Stimulated activated CD8-positive, alpha-beta memory T cell treated with anti-CD3 and anti-CD28 coated beads, Interleukin-4, amount 100 ng/mL, for 48 hours (primary cell): ENCODE measurements at places on chromosomes 11 and 22.

GRCh38 chr22:29388759-29389090 lies 355 bp upstream of the AP1B1 start:
- DNase-seq = no peak

GRCh38 chr11:35327829-35328228 lies 91.5 kb downstream of the SLC1A2 start:
- no peak for DNase-seq

- no peak for DNase-seq
Measured at GRCh38 chr11:112694813-112695212, 266.4 kb upstream of the NCAM1 start.

- DNase-seq = no peak
Measured at GRCh38 chr11:33703234-33703633, 2.6 kb upstream of the C11orf91 start.

DNA sequence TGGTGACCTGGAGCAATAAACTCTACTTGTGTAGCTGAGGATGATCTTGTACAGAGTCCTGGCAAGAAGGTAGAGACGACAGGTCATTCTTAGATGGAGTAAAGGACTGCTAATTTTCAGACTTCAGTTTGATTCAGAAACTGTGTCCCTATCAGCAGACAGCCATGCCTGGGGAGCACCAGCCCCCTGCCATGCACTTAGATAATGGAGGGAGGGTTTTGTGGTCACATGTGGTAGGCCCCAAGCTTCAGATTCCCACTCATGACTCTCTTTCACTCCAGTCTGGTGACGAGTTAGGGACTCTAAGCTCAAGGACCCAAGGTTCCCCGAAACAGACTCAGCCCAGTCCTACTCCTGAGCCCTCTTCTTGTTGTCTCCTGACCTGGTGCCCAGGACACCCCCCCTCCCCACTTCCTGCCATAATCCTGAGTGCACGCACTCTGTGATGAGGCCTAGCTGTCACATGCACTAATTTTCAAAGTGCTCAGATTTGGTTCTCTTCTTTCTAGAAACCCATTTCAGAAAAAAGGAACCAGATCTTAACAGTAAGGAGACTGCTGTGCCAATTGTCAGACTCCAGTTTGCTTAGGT lies 10.2 kb upstream of the AMPD3 start:
- no peak for DNase-seq

DNA sequence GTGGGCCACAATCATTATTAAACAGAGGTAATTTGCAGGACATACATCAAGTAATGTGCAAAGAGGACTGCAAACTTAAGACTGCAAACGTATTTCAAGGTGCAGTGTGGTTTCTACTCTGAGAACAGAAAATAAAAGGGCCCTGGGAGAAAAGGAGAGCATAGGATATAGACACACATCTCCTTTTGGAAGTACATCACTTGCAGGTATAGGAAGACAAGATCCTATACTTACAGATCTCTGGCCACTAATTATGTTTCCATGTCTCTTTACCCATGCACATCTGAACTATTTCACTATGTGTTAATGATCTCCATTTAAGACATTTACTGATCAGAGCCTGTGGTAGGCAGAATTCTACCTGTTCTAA lies 47.7 kb downstream of the PIWIL3 start:
- no peak for DNase-seq

DNA sequence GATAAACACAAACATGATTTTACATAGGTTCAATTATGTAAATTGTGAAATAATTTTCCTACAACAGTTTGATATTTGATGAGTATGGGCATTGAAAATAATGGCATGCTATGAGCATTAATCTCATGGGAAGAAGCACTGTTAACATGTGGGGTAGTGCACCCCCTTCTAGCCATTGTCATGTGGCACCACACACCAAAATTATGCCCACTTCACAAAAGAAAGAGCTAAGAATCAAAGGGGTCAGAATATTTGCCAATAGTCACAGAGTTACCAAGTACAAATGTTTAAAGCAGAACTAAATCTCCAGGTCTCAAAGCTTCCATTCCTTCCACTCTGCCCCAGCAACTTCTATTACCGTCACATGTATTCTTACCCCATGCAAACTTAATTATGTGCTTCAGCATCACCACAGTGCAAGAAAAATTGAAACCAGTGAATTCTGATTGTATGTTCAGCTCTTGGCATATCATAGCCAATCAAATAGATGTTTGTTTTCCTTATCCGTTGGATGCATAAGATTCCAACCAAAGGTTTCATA lies 1273.8 kb downstream of the FAM181B start:
- DNase-seq = no peak

DNA sequence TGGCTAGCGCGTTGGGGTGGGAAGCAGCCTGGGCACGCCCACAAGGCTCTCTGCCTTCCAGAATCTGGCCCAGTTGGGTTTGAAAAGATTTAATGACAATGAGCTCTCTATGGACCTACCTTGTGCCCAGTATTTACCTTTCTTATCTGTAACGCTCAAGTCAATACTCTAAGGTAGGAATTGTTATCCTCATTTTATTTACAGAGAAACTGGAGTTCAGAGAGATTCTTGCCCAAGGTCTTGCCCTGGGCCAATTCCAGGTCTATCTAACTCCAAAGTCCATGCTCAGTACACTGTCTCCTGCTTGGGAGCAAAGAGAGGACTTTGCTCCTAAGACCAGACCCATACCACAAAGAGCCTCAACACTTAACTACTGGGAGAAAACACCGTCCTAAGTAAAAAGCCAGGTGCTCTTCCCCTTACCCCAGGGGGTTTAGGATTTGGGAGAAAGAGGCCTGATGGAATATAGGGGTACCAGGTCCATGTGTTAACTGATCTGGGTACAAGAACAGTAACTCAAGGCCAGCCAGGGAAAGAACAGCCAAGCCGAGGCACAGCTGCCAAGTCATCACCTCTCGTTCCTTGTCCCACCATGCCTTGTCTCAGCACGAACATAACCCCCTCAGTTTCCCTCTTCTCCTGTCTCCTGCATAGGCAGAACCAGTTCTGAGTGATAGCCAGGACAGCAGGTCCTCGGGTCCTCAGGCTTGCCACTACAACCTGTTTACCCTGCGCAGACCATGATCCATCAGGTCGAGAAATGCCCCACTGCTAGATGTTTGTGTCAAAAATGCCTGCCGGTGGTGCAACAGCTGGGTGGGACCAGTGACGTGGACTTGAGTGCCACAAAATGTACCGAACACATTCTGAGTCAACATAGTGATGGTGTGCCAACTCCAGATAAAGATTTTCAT lies 14.6 kb downstream of the APOA4 start:
- peak; percentile 15 for DNase-seq

- DNase-seq = no peak
Measured at GRCh38 chr11:124674168-124674517, 439 bp downstream of the SPA17 start.

DNA sequence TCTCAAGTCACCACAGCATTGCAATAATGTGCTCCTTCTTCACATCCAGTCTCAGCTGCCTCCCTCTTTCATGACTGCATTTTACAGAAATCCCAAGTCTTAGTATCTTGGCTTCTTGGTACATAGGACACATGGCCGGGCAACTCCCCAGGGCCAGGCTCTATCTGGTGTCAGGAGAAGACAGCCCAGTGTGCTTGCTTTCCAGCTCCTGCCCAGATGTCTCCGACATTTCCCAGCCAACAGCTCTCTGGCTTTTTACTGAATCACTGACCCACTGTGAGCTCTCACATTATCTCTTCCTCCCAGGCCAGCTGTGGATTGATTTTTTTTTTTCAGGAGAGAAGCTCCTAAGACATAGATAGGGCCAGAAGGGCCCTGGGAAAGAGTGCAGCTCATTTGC lies 346.0 kb upstream of the C11orf87 start:
- DNase-seq = no peak

GRCh38 chr22:18113680-18114394 lies 3.2 kb downstream of the TUBA8 start:
- DNase-seq = no peak

- no peak for DNase-seq
Measured at GRCh38 chr11:121557348-121557747, 104.6 kb upstream of the SORL1-AS1 start.

- DNase-seq = no peak
Measured at GRCh38 chr11:84541731-84542340, 1085.3 kb downstream of the DLG2 start.

DNA sequence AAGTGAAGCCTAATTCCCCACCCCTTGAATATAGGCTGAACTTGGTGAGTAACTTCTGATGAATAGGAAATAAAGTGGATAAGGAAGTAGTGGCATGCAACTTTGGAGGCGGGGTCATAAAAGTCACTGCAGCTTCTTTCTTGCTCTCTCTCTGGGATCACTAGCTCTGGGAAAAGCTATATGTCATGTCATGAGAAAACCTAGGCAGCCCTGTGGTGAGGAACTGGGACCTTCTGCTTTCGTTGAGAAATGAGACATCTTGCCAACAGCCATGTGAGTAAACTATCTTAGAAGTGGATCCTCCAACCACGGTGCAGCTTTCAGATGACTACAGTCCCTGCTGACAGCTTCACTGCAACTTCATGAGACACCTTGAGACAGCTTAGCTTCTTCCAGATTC lies 15.7 kb downstream of the ZNF214 start:
- DNase-seq = no peak

GRCh38 chr22:17587629-17588028 lies 24.3 kb downstream of the SLC25A18 start:
- no peak for DNase-seq

- no peak for DNase-seq
Measured at GRCh38 chr11:71120471-71120896, 131.9 kb downstream of the SHANK2 start.

GRCh38 chr22:46526244-46526839 lies 11.1 kb downstream of the CELSR1 start:
- DNase-seq = no peak

- DNase-seq = no peak
Measured at GRCh38 chr11:12319461-12319951, 57.9 kb upstream of the PARVA start.

- DNase-seq = no peak
Measured at GRCh38 chr11:78295991-78296930, 107.5 kb downstream of the USP35 start.

DNA sequence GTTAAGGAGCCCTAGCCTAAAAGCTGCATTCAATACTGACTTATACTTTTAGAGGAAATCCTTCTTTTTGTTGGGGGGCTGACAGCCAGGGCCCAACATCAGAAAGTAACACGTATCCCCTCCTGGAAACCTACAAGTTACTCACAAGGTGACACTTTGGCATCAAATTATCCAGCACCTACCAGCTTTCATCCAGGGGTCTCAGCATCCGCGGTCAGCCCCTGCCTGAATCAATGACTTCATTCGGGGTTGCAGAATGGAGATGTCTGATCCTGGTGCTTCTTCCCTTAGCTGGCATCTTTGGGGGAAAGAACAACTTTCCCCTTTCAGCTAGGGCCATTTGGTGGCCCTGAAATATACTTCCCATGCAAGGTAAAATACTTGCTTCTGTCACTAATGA lies 5.3 kb upstream of the NAP1L4 start:
- DNase-seq = no peak

DNA sequence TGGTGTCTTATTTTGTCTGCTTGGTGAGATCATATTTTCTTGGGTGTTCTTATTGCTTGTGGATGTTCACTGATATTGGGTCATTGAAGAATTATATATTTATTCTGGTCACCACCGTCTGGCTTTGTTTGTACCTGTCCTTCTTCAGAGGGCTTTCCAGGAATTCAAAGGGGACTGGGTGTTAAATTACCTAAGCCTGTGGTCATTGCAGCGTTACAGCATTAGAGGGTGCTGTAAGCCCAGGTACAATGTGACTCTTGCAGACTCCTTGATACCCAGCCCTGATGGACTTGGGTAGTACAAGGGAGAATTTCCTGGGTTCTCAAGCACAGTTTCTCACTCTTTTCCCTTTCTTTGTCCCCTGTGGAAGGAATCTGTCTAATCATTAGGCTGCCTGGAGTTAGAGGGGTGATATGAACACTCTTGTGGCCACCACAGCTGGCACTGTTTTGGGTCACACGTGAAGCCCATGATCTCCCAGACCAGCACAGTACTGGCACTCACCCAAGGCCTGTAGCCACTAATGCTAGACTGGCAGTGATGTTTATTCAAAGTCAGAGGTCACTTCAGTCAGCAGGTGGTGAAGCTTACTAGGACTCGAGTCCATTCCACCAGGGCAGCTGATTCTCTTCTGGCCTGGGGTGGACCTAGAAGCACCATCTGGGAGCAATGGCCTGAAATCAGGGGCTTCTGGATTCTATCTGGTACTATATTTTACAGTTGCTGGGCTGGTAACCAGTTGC lies 56.1 kb upstream of the NARS2 start:
- no peak for DNase-seq

DNA sequence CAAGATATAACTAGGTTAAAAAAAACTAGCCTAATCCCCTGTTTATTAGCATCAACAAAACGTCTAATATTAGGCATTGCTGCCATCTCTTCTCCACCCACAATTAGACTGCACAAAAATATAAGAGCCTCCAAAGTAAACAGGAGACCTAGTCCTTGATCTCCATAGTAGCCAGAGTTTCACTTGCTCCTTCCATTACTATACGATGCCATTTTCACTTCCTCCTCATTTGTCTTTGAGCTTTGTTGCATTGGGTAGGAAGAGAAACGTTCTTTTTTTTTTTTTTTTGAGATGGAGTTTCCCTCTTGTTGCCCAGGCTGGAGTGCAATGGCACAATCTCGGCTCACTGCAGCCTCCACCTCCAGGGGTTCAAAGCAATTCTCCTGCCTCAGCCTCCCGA lies 42.3 kb upstream of the RDX start:
- DNase-seq = no peak

DNA sequence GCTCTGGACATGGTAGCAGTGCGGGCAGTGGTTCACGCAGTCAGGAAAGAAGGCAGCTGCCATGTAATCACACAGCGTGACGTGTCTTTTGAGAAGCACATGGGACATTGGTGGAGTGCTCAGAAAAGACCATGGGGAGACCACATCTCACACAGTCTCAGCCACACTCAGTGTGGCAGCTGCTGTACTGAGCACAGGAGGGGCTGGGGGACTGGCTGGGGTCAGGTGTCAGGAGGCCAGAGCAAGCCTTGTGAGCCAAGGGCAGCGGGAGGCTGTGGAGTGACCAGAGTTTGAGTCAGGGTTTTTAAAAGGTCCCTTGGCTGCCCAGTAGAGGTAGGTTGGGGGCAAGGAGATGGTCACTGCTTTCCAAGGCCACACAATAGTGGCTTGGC lies 18.5 kb downstream of the CLDN5 start:
- no peak for DNase-seq

GRCh38 chr11:87144252-87144651 lies 106.5 kb downstream of the TMEM135 start:
- DNase-seq = no peak
